ENCODE measurements at places on chromosomes 3 and 15.

DNA sequence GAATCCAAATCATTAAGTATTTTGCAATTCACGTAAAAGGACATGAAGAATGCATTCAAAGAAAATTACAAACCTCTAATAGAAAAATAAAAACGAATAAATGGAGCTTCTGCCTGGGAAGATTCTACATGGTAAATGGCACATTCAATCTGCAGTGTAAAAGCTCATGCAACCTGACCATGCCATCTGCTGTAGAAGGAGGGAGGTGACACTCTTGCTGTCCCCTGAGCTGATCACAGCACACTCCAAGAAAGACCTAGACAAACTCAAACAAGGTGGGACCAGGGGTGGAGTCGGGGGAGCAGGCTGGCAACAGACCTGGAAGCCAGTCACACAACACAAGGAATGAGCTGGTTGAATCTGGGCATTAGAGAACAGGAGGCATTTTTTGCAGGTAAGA is 101.8 kb downstream of the BDH1 start:
- no peak for DNase-seq

DNA sequence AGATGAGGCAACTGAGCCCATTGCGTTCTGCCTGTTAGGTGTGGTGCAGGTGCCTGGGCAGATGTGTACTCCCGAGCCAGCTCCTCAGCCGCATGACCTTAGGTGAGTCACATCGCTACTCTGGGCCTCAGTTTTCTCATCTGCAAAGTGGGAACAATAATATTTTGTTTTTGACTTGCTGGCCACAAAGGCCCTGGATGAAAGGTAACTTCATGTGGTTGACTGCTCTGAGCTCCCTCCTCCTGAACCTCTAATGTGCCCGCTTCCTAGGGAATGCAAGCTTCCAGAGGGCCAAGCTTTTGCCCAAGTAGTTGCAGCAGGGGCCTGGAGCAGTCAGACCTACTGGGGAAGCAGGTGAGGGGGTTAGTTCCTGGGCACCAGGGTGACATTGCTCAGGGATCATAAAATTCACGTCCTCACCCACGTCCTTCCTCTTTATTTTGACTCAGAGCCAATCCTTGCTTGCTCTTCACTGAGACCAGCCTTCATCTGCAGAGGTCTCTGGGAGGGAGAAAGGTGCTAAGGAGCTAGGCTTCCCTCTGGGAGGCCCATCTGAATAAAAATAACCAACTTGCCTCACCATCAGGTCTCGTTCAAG is 149.0 kb upstream of the TLE3 start:
- DNase-seq = no peak

GRCh38 chr3:31768479-31769125 is 212.5 kb downstream of the OSBPL10 start:
- no peak for DNase-seq

- no peak for DNase-seq
Observed at GRCh38 chr3:183074261-183074660, 25.0 kb downstream of the MCCC1 start.

DNA sequence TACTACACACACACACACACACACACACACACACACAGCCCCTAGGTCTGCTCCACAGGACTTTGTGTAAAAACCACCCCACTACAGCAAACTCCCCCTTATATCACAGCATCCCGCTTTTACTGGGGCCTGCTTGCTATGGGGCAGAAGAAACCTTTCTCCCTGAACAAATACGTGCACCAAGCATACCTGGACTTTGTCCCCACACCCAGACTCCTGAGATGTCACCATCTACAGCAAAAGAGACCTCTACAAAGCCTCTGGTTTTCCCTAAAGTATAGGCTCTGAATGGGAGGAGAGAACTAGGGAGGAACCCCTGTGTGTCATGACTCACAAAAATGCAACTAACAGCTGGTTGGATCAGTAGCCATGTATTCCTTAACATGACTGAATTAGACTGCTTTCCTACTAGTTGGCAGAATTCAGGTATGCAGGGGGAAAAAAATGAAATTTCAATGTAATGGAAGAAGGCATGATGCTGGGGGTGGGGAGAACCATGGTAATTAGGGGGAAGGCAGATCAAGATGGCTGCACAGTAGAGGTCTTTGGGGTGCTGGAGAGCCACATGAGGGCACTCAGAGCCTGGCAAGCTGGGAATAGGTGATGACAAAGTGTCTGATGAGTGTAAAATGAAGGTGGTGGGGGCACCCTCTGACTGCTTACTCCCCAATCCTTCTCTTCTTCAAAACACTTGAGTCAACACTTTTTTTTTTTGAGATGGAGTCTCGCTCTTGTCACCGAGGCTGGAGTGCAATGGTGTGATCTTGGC is 45.9 kb downstream of the DAPK2 start:
- DNase-seq = no peak

DNA sequence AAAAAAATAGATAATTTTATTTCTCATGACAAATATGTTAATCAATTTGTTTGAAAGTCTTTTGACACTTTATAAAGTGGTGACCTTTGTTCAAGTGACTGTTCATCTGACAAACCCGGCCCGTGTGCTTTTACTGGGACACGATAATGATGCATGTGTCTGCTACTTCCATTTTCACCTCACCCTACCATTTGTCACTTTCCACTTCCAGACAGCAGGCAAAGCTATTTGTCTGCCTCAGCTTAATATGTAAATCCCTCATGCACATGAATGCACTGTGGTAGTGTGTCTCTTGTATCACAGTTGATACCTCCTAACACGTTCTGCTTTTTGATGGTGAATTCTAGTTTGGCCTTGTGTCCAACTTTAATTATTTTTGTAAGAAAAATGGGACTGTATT is 204.3 kb downstream of the BBX start:
- DNase-seq = no peak

- no peak for DNase-seq
Observed at GRCh38 chr3:127684871-127685707, 12.3 kb downstream of the ABTB1 start.
